ENCODE measurements at places on chromosomes 13 and 19. TPM values are rescaled to one million over a fixed set of nuclear protein-coding genes. Genes with fewer than 3 reads are reported as not detected.

DNA sequence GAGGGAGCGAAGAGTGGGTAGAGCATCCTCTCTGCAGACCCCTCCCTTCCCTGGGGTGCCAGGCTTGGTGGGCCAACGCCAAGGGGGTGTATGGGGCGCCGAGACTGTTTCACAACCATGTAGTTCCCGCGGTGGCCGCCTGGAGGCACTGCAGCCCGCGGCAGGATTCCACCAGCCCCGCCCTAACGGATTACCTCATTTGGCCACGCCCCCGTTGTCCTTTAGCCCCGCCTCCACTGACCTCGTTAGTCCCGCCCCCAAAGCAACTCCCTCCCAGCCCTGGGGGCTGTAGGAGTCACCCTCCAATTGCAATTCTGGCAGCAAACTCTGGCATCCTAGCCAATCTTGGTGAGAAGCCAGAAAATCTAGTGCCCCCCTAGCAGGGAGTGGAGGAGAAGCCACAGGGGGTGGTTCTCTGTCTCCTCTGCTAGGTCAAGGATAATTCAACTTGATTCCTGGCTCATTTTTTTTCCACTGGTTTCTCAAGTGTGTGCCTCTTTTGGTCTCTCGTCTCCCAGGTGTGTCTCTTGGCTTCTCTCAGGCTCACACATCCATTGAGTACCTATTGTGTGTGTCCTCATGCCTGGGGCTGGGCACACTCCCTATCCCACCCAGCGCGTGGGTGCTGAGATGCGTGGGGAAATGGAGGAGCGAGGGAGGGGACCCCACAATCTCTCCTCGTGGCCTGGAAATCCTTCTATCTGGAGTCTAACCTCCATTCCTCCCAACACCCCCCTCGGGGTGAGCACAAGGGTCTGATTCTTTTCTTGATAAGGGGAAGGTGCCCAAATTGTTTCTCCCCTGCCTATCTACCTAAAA is 2.0 kb downstream of the OLFM2 start:
- H3K36me3 ChIP-seq: no peaks in the 10 kb centered on the region
- H3K27me3 ChIP-seq: peaks cover 24% of the 10 kb centered on the region
- H3K4me3 ChIP-seq: no peak overlapping the region
- H3K4me1 ChIP-seq: peaks cover 18% of the 10 kb centered on the region
- peak; percentile 80 for DNase-seq

Gene C1QTNF9B
- polyA plus RNA-seq: not detected

DNA sequence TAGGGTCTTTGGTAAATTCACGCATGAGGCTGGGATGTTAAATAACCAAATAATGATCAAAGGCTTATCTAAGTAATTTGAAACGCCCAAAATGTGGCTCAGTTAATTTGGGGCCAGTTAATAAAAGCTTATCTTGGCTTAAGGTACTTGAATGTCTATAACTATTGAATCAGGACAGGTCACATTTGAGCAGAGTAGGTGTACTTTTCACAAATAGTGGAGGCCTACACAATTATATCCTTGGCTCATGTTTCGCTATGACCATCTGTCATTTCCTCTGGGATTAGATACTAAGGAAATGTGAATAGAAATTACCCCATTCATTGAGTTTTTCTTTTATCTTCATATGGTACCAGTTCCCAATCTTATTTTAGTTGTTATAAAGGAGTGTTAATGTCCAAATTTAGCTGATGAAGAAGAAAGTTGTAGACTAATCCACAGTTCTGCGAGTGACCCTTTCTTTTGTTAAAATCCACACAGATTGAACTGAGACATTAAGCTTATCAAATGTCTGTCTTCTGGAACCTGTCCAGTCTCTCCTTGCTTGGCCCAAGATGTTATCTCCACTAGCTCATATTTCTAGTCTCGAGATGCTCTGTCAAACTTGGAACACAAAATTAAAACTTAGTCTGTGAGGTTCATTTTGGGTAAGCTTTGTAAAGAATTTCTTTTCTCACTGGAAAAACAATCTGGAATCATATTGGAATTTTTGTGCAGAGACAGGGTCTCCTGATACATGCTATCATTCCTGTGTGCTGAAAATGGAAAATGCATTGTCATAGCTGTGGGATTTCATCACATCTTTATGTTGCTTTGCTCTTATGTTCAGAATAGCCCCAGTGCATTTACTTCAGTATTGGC is 31.0 kb downstream of the SLAIN1 start:
- H3K27ac ChIP-seq: peak overlapping the region; percentile 7
- peaks cover 20% of the 10 kb centered on the region for H3K36me3 ChIP-seq
- no peak overlapping the region for H3K4me3 ChIP-seq
- H3K4me1 ChIP-seq: peaks cover 16% of the 10 kb centered on the region

Gene CBY2
- not detected for polyA plus RNA-seq
